ENCODE measurements at places on chromosomes 2 and 18.

DNA sequence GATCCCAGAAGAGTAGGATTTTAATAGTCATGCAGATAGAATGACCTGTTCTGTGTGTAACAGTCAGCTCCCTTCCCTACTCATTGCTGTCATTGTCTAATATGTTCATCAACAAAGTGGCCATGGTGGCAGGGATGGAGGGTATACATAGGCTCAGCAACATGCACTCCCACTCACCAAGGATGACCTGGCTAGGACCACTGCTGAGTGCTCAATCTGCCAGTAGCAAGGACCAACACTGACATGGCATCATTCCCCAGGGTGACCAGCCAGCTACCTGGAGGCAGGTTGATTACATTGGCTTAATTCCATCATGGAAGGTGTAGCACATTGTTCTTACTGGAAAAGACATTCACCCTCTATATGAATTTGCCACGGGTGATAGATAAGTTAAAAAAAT, 401.7 kb upstream of the CELF4 start:
- no peak for DNase-seq

DNA sequence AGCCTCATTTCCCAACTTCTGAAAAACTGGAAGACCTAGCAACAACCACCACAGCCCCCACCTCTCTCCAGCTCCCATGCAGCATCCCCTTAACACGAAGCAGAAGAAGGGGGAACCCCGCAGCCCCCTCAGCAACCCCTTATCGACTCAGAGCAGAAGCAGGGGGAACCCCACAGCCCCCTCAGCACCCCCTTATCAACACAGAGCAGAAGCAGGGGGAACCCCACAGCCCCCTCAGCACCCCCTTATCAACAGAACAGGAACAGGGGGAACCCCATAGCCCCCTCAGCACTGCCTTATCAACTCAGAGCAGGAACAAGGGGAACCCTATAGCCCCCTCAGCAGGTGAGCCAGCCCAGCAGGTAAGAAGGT, 6.7 kb downstream of the SLC66A2 start:
- no peak for DNase-seq

GRCh38 chr2:220555961-220556630, 928.7 kb downstream of the SLC4A3 start:
- DNase-seq: no peak

DNA sequence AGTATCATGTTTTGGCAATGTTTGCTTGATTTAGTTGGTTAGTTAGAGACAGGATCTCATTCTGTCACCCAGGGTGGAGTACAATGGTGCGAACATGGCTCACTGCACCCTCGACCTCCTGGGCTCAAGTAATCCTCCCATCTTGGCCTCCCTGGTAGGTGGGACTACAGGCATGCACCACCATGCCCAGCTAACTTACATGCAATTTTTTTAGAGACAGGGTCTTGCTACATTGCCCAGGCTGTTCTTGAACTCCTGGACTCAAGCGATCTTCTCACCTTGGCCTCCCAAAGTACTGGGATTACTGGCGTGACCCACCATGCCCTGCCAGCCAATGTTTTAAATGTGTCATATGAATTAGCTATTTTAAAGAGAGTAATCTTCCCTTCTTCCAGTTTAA, 16.3 kb upstream of the CDKL4 start:
- DNase-seq: no peak

GRCh38 chr2:98561902-98562695, 46.2 kb downstream of the COA5 start:
- DNase-seq: no peak

- no peak for DNase-seq
Observed at GRCh38 chr2:23157812-23158211, 227.2 kb upstream of the KLHL29 start.

DNA sequence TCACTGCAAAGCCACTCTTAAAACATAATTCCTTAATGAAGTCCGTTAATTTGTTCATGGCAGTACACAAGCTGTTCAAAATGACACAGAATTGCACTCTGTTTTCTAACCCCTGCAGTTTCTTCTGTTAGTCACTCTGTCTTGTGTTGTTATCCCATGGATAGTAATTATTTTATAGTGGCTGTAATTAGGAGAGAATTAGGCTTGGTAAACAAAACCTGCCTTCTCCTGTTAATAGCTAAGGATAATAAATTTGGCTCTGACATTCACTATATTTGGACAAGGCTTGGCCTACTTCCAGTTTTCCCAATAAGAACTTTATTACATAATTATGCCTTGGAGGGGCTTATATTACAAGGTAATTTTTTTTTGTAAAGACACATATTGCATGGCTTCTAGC, 330.3 kb upstream of the FIGN start:
- no peak for DNase-seq

DNA sequence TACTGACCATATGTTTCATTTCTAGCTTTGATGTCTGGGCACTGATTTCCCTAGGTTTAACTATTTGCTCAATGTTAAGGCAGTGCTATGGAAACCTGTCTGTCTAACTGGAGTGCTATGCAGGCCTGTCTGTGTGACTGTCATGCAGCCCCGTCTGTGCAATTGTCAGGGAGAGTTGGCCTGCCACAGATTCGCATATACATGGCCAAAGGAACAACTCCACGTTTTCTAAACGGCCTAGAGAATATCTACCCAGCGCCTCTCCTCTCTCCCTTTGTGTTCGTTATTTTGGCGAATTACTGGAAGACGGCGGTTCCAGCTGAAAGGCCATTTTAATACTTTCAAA, 59.6 kb upstream of the PSME4 start:
- no peak for DNase-seq

GRCh38 chr2:108385411-108386071, 7.8 kb downstream of the SULT1C4 start:
- DNase-seq: no peak

GRCh38 chr18:62497190-62497772, 25.5 kb upstream of the ZCCHC2 start:
- no peak for DNase-seq

DNA sequence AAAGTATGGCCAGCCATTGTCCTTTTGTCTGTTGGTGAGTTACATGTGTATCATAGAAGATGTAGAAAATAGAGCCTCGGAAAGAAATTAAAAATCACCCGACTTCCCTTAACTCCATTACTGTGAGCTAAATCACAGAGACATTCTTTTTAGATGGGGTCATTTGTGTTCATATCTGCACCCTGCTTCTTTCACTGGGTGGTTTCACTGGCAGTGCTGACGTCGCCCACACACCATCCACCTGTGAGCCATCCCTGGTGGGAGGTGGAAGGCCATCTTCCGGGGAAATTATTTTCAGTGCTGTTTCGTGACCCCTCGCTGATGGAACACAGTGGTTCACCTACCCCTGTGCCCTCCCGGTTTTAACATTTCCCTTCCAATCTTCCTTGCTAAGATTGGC, 21.2 kb downstream of the SH3BP4 start:
- no peak for DNase-seq

DNA sequence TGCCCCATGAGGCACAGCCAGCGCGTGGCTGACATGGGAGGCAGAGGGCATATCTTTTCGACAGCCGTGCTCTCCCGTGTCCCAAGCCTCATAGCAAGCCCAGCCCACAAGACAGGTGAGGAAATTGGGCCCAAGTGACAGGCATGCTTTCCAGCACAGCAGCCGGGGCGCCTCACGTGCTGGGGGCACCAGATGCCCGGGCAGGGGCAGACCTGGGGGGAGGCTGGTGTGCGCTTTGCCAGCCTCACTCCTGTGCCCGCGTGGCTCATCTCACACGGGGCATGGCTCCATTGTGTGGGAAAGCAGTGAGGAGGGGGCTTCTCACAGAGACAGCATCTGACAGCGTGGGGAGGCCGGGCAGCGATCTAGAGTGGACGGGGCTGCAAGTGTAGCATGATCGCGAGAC, 93.2 kb downstream of the USP40 start:
- DNase-seq: no peak

GRCh38 chr2:69554981-69555380, 88.6 kb downstream of the AAK1 start:
- no peak for DNase-seq

- DNase-seq: peak; percentile 76
Observed at GRCh38 chr2:217713395-217714286, 289.2 kb downstream of the TNS1 start.

- DNase-seq: no peak
Observed at GRCh38 chr2:170975943-170976270, 46.9 kb downstream of the GORASP2 start.

DNA sequence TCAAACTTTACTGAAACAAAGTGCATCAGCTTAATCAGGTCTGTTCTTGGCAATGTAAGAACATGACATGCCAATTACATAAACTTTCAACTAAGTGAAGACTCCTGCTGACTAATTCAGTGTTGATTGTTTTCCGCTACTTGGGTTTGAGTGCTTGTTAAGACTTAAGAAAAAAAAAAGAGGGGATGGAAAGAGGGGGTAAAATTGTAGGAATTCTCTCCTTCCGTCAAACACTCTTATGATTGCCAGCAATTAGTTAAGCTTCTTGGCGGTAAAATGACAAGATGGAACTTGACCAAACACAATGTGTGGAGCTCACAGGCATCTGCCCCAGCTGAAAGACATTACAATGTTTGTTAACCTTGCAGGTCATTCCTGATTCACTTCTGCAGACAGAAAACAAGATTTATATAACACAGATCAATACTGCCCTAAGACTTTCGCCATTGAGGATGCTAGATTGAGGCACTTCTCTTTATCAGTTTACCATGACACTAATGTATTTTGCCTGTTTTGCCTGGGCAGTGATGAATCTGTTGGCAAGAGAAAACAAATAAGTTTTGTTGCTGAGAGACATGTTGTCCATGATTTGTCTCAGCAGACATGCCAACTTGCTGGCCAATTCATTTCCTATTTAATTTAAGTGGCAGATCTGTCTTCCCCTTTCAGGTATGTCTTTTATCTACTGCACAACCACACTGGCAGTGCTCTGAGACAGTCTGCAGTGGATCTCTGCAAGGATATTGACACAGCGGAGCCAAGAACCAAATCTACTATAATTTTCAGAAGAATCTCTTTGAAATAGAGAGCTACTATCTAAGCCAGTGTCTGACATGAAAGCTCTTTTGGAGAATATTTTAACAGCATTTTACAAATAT, 410.0 kb upstream of the KCNH7 start:
- DNase-seq: no peak

DNA sequence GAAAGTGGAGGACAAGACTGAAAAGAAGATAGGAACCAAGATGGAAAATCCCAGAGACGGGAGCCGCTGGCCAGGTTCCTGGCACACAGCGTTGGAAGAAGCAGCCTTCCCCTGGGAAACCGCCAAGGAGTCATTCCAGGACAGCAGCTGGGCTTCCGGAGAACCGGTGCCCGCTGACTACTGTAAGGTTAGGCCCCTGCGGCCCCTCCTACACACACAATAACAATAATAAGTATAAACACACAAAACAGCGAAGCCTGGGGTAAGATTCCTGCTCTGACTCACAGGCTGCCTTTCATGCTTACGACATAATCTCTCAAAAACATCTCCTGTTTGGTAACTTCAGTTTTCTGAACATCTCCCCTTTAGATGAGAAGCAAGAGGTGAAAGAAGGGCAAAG, 28.1 kb upstream of the MYCN start:
- no peak for DNase-seq

GRCh38 chr2:177693658-177694339, 301.2 kb downstream of the AGPS start:
- DNase-seq: no peak

DNA sequence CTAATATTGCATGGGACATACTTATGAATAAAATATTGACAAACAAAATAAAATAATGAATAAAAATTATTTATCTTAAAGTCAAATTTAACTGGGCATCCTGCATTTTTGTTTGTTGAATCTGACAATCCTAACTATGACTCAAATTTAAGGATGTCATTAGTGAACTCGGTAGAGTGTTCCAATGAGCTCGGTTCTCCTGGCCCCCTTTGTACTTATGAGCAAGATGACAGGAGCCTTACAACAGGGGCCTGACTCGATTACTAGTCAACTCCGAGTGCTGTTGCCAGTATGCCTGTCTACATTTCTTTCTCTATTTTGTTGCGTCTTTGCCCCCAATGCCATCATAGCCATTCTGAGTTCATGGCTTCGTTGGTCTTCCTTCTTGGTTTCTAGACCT, 40.3 kb downstream of the HRH4 start:
- DNase-seq: no peak

DNA sequence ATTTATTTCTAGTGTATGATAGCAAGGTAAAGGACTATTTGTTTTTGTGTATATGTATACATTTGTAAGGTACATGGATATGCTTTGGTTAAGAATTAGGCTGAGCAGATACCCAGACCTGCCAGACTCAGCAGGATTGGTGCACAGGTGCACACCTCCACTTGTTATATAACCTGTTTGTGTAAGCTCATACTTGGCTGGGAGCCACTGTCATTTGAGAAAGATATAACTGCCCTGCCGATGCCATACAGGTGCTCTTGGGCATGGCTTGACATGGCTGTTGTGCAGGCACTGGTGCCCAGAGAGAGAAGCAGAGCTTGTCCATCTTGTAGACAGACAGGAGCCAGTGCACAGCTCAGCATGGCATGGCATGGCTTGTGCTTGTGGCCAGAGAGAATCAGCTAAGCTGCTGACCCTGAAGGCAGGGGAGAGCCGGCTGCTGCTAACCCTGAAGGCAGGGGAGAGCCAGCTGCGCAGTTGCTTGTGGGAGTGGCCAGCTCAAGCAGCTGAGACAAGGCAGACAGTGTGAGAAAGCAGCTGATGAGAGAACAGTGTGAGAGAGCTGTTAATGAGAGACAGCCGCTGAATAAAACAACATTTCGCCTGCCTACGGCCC, 136.5 kb downstream of the RNF144A start:
- no peak for DNase-seq

GRCh38 chr18:8525692-8526091, 83.5 kb upstream of the RAB12 start:
- DNase-seq: no peak

GRCh38 chr2:45583977-45584376, 27.1 kb downstream of the SRBD1 start:
- no peak for DNase-seq

GRCh38 chr2:11719230-11719977, 27.0 kb upstream of the LPIN1 start:
- DNase-seq: no peak

- DNase-seq: no peak
Observed at GRCh38 chr18:5841518-5841917, 53.8 kb downstream of the TMEM200C start.

GRCh38 chr2:146041274-146041910, 1521.5 kb upstream of the ZEB2 start:
- DNase-seq: no peak

DNA sequence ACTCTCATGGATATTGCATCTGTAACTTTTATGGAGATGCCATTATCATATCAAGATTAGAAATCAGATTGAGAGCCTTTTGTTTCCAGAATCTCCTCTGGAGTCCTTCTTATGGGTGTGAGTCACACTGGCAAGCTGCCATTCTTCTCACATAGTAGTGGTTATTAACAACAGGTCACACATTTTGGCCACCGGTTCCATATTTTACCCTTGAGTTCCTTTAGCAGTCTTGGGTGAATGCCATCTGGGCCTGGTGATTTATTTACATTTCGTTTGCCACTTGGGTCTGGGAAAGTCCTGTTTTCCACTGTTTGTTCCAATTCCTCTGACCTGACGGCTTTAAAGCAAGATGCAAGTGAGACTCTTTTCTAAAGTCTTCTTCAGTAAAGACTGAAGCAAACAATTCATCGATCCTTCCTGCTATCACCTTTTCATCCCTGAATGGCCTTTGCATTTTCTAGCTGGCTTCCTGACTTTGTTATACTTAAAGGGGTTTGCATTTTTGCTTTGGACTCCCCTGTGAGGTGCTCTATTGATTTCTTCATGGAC, 80.5 kb upstream of the CAVIN2 start:
- DNase-seq: no peak

All from stimulated activated CD4-positive, alpha-beta T cell treated with anti-CD3 and anti-CD28 coated beads, Interleukin-2, amount 100 ng/mL, for 24 hours (primary cell).